Stimulated activated CD4-positive, alpha-beta T cell treated with anti-CD3 and anti-CD28 coated beads, Interleukin-15, amount 100 ng/mL, for 1 hour (primary cell): ENCODE measurements at places on chromosomes 5 and 9.
A peak's percentile ranks its signal among the peaks of the same experiment; 100 is the strongest.

DNA sequence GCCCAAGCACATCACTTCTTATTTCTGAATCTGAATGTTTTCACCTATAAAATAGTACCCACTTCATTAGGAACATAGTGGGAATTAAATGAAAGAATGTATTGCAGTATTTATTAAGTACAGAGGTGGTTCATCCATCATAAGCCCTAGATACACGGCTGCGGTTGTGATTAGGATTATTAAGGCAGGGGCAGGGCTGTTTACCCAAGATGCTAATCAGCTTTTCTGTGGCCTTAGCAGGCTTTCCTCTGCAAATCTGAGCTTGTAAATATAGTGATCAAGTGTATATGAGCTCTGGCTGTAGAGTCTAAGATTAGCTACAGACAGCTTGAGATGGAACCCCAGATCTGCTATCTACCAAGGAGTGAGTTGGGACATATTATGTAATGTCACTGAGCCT lies 124.1 kb upstream of the ADRA1B start:
- no peak for DNase-seq

- no peak for DNase-seq
Observed at GRCh38 chr9:116005205-116005604, 148.4 kb upstream of the PAPPA start.

DNA sequence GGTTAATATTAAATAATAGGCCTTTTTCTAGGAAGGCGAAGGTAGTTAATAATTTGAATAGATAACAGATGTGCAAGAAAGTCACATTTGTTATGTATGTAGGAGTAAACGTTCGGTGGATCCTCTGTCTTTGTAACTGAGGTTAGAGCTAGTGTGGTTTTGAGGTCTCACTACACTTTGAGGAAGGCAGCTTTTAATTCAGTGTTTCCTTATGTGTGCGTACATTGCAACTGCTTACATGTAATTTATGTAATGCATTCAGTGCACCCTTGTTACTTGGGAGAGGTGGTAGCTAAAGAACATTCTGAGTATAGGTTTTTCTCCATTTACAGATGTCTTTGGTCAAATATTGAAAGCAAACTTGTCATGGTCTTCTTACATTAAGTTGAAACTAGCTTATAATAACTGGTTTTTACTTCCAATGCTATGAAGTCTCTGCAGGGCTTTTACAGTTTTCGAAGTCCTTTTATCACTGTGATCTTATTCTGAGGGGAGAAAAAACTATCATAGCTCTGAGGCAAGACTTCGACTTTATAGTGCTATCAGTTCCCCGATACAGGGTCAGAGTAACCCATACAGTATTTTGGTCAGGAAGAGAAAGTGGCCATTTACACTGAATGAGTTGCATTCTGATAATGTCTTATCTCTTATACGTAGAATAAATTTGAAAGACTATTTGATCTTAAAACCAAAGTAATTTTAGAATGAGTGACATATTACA lies 45.7 kb downstream of the TGFBR1 start:
- DNase-seq = no peak

DNA sequence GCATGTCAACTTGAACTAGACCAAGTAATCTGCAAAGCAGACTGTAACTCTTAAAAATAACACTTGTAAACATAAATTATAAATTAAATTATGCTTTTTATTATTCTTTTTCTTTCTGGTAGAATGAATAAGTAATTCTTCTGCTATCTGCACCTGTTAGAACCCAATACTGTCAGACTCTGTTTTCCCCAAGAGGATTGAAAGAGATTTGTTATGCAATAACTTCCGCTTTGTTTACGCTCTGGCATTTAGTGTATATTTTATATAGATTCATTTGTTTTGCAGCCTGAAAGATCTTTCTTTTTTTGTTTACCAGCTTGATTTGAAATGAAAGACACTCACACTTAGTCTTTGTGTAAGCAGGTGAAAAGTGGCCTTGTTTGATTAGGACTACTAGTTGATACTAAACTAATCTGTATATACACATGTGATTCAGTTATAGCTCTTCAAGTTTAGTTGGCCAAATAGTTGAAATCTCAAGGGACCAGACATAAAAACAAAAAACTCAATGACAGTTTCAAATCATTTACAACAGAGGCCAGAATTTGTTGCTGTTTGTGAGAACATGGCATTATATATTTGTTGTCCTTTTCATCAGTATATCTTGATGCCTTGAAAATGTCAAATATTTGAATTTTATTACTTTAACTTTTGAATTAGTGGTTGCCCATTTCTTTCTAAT lies 155.8 kb downstream of the PBX3 start:
- DNase-seq = no peak

GRCh38 chr5:154430466-154430865 lies 15.3 kb upstream of the SAP30L start:
- DNase-seq = no peak

GRCh38 chr5:1405121-1405520 lies 40.1 kb downstream of the SLC6A3 start:
- DNase-seq = no peak

GRCh38 chr5:153086486-153086885 lies 404.0 kb upstream of the GRIA1 start:
- no peak for DNase-seq

DNA sequence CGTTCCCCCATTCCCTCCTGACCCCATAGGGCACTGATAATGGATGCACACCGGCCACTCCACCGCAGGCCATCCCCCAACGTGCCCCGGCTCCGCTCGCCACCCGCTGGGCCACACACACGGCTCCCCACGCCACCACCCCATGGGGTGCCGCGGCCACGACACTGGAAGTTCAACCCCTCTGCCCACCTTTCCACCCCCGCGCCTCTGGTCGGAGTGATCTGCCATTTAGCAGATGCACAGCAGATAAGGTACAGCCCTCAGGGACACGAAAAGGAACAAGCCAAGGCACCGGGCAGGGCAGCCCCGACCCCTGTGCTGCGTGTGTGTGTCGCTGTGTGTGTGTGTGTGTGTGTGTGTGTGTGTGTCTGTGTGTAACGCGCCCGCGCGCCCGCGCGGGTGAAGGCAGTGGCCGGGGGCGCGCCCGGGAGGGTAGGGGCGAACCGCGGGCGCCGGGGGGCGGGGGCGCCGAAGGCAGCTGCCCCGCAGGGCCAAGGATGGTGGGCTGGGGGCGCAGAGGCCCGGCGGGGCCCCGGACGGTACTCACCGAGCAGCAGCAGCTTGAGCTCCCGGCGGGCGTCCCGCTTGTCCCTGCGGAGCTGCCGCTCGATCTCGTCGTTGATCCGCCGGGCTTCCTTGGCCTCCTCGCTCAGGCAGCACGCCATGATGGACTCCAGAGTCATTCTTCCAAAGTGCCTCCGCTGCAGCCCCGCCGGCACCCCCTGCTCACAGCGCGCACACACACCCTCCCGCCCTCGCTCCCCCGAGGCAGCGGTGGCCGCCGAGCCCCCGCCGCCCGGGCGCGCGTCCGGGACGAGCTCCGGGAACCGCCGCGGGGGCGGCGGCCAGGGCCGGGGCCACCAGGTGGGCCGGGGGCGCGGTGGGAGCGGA lies 813 bp downstream of the GNAQ start:
- peak; percentile 49 for DNase-seq

DNA sequence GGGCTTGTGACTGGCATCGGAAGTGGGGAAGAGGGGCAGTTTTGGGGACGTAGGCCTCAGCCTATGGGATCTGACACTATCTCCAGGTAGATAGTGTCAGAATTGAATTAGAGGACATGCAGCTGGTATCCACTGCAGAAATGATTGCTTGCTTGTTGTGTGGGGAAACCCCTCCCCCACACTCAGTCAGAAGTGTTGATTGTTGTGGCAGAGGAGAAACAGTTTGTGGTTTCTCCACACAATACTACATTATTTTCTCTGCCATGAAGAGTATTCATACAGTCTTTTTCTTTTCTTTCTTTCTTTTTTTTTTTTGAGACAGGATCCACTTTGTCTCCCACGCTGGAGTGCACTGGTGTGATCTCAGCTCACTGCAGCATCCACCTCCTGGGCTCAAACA lies 113.9 kb downstream of the ARRDC3 start:
- no peak for DNase-seq

DNA sequence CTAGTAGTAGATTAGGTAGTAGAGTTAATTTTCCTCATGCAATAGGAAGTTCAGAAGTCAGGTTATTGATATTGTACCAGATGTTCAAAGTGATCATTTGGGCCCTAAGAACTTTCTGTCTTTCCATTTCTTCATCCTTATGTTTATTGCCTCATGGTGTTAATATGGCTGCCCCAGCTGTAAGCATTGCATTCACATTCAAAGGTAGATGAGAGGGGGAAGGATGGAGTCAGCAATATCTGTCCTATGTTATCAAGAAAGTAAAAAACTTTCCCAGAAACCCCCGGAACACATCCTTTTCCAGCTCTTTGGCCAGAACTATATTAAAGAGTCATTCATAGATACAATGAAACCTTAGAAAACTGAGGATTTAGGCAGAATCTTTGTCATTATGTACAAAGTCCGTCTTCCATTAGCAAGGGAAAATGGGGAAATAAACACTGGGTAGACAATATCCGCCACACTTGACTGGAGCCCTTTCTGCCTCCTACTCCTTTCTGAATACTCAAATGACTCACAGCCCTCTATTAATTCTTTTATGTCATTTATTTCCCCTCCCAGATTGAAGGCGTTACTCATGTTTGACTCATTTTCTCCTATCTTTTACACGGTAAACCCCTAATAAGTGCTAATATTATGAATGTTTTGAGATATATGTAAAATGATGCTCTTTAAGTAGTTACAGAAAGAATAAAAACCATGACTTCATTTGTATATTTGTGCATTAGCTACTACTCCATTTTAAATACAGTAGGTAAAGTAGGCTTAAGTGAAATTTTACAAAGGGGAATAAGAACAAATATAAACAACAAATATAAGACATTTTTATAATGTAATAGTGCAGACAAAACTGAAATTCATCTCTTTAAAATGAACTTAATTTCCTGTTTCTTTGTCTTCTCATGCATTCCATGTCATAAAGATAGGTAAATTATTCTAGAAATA lies 127.6 kb downstream of the SLF1 start:
- no peak for DNase-seq

DNA sequence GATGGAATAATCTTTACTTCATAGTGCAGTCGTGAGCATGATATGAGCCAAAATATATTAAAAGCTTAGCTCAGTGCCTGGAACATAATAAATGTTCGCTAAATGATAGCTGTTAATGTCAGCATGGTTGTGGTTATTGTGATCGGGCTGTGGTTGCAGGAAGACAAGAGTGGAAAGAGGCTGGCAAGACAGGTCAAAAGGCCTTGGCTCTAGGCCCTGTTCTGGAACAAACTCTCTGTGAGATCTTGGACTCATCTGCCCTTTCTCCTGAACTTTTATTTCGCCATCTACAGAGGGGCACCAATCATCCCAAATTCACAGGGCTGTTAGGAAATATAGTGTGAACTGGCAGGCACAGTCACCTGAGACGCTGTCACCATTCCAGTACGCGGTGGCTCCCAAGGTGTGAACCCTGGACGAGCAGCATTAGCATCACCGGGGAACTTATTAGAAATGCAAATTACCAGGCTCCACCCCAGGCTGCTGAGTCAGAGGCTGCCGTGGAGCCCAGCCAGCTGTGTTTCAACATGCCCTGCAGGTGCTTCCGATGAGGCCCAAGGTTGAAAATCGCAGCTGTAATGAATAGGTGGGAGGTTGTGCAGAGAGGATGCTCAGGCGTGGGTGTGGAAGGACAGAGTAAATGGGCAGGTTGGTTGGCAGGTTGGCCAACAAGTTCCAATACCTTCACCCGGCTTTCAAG lies 50.2 kb upstream of the SAP30L start:
- no peak for DNase-seq

DNA sequence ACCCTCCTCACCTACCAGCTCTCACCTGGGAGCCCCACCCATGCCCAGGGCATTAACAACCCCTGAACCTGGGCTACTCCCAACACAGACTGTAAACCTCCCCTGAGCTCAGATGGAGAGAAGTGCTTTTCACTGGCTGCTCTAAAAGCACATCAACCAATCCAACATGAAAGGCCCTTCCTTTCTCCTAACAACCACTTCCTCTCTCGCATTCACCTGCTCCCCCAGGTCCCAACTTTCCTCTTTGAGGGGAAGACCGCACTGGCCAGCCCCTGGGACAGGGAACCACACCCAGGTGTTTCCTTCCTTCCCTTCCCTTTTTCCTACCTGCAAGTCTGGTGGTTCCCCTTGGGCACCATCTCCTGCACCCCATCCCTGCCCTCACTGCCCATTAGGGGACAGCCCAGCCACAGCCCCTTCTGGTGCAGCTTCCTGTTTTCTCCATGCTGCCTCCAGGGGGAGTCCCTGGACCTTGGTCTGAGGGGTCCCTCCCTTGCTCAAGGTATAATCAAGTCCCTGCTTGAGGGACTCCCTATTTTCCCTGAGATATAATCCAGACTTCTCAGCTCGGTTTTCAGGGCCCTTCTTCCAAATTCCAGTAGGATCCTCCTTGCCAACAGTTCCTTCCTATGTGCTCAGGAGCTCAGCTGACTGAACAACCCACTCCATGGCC lies 30.5 kb upstream of the DAB2IP start:
- no peak for DNase-seq

- no peak for DNase-seq
Observed at GRCh38 chr5:169635936-169636335, 1.1 kb upstream of the DOCK2 start.

GRCh38 chr9:130885484-130886375 lies 10.9 kb downstream of the QRFP start:
- DNase-seq = no peak

DNA sequence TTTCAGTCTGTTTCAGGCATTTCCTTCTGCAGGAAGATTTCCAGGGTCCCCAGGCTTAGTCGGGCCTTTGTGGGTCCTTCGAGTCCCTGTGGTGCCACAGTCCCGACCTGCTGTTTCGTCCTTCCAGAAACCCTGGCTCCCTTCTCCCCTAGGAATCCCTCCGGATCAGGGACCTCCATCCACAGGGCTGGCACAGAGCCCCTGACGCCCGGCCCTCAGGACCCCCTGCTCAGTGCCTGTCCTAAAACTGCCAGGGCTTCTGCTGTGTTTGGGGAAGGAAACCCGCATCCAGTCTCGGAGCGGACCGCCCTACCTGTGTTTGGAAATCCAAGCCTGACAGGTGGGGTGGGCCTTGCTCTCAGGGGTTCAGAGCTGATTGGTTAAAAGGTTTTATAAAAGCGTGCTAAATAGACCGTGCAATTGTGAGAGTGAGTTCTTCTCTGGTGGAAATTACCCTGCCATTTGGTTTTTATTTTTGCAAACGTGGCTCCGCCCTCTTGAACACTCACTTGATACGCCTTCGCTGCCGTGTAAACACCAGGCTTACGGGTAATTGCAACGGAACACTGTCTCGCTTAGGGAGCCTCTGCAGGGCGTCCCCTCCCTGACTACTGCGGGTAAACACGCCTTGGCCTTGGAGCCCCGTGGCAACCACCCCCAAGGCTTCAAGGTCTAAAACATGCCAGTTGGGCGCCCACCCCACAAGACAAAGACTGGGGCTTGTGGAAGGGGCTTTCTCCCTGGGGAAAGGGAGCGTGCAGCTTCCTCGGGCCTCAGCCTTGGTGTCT lies 121.2 kb downstream of the PHF2 start:
- DNase-seq = no peak
